ENCODE measurements at places on chromosomes 1 and 21.
A peak's percentile ranks its signal among the peaks of the same experiment; 100 is the strongest.

DNA sequence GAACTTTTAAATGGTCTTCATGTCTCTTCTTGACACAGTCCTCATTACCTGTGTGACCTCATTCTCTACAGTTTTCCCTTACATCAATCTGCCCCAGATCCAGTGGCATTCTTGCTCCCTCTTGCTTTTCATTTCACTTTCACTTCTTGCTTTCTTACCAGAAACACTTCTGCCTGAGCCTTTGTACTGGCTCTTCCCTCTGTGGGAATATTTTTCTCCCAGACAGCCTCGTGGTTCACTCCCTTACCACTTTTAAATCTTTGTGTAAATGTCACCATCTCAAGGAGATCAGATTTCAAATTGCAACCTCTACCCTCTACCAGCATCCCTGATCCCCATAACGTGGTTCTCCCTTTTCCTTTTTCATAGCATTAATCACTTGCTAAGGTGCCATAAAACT, 73.2 kb downstream of the DISC1 start:
- DNase-seq: no peak

DNA sequence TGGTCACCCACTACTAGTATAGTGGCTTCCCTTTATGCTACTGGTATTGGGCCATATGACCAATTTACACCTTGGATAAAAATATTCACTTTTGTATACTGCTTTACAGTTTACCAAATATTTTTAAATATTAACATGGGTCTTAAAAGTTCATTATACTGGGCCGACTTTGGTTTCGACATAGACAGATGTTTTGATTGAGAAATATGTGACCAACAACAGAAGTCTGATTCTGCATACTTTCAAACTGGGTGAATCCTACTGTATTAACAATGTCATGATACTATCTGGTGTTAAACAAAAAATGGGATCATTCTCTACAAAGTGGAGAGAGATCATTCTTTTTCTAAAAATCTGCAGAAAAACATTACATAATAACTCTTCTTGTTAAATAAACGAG, 134.8 kb downstream of the AKT3 start:
- DNase-seq: no peak

DNA sequence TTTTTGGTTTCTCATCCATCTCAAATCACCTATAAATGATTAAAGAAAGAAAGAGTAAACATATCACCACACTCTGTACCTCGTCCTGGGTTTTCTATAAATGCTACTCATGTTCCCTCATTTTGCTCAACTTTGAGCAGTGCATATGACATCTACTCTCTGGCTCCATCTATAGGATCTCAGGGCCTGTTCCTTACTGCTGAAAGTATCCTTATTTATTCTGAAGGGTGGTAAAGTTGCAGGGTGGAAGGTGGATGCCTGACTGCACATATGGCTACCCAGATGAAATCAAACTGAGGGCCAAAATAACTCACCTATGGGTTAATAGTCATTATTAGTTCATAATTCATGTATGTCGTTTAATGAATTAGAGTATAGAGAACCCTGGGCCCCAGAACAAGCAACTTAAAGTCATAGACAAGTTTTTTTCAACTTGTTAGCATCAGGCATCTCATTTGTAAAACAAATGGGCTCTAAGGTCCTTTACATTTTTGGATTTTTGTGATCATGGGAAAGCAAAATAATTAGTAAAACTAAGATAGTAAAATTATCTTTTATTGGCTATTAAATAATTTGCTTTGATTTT, 46.5 kb downstream of the NCF2 start:
- DNase-seq: peak; percentile 56

DNA sequence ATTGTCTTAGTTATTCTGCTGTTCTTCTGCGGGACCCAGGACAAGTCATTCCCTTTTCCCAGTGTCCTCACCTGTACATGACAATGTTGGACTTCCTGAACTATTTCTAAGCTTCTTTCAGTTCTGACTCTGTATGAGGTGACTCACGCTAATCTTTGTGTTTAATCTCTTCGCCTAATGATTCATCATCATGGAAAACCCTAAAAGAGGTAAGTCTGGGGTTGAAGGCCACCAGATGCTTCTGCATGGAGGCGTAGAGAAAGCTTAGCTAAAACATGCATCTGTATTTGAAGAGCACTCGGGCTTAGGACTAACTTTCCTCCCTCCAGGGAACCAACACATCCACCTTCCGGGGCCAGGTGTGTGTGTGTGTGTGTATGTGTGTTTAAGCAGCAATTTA, 7.4 kb downstream of the SPRR5 start:
- no peak for DNase-seq

- DNase-seq: no peak
Observed at GRCh38 chr1:222339376-222339947, 208.4 kb downstream of the HHIPL2 start.

- DNase-seq: peak; percentile 11
Observed at GRCh38 chr1:46174448-46175231, at the start of gene TSPAN1. TSPAN1 (plus strand) TSS chr1:46175087; CDS start chr1:46181108, 6,021 bp downstream.

GRCh38 chr1:234706931-234707330, 97.0 kb upstream of the IRF2BP2 start:
- no peak for DNase-seq

GRCh38 chr1:3602375-3602774, 8.9 kb downstream of the MEGF6 start:
- no peak for DNase-seq

- no peak for DNase-seq
Observed at GRCh38 chr1:231431665-231432415, 9.8 kb upstream of the EGLN1 start.

- no peak for DNase-seq
Observed at GRCh38 chr1:24944318-24944717, 14.2 kb upstream of the RUNX3 start.

DNA sequence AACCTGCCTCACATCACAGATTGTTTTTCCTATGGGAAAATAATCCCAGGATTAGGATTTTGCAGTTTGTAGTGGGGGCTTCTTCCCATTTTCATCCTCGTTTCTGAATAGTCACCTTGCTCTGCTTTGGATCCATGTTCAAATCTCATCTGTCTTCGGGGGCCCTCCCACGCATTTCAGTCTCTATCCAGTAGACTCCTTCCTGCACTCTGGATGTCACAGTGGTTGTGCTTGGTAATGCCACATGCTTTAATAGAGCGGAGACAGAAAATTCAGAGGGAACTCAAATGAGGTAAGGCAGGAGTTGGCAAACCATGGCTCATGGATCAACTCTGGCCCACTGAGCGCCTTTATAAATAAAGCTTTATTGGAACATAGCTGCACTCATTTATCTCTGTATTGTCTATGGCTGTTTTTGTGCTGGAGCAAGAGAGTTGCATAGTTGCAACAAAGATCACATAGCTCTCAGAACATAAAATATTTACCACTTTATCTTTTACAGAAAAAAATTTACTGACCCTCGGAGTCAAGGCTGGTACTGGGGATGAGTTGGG, 101.0 kb downstream of the SPATA46 start:
- no peak for DNase-seq

- DNase-seq: no peak
Observed at GRCh38 chr1:22876359-22877111, 96.1 kb downstream of the LACTBL1 start.

- DNase-seq: no peak
Observed at GRCh38 chr1:10449751-10450150, at the start of gene CORT. CORT (plus strand) TSS chr1:10450031; CDS start chr1:10450224, 193 bp downstream.

DNA sequence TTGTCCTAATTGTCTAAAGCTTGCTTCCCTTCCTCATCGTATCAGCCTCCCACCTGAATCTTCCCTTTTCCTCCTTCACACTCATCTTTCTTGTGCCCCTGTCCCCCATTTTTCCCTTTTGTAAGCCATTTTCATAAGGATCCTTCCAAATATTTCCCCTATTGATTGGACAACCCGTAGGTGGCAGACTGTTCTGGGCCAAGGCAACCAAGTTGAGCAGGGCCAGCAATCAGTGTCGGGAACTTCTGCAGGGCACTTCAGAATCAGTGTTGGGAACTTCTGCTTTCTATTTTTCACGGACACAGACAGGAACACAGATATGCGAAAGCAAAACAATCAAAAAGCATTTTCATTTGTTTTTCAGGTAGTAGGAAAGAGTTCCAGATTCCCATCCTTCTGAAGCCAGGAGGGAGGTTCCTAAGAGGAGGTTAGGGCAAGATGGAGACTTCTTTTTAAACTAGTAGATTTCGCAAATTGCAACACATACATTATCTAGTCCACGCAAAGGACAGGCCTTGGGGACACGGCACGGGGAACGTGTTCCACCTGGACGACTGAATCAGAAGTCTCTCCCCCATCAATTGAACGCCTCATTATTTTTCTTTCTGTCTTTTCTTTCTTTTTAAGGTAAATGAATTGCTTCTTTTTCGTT, 691 bp upstream of the MPZL1 start:
- DNase-seq: peak; percentile 59

DNA sequence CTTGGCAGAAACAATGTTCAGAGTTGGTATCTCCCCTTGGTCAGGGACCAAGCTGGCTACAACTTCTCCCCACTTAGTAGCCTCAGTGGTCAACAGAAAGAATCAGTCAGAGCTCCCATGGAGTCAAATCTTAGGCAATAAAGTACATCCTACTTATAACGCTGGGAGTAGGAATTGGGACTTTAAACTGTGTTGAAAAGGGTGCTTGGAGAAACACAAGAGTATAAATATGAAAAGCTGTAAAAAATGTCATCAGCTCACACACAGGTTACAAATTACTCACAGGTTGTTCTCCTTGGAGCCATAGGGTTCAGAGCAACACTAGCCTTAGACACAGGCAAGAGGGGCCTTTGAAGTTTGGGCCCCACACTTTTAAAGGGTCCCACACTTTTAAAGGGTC, 67.4 kb downstream of the WLS start:
- no peak for DNase-seq

DNA sequence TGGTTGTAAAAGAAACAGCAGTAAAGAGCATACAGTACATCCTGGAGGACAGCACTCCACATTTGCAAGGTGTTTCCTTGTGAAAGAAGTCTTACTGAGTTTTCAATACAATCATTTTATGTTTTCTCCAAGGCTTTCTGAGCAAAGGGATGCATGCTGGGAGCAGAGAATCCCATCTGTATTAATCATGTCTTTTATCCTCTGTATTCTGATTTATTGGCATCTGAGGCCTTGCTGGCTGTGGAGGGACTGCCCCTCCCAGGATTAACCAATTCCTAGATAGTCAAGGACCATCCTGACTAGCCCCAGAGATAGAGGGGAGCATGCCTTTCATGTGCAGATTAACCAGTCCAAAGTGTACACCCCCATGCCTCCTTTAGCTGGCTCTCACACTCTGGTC, 476.3 kb downstream of the SIPA1L2 start:
- DNase-seq: no peak

GRCh38 chr21:31450980-31451379, 106.9 kb upstream of the TIAM1 start:
- no peak for DNase-seq

DNA sequence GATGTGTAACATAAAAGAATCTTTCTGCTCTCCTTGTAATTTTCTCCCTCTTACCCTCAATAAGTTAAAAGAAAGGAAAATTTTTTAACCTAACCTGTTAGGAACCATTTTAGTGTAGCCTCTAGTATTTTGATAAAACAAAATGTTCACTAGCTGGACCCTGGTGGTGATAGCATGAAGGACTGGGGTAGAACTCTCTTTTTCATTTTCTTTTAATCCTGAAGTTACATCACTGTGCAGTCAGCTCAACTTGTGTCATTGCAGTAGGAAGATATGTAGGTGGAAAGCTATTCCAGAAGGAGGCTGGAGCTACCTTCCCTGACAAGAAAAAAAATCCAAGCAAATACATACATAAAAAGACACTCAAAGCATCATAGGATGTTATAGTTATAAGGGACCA, 39.3 kb downstream of the NFIA start:
- no peak for DNase-seq

- DNase-seq: no peak
Observed at GRCh38 chr1:91661121-91661520, 160.5 kb downstream of the CDC7 start.

GRCh38 chr21:41953831-41954653, at the start of gene C2CD2:
C2CD2 (minus strand) TSS chr21:41954018; CDS start chr21:41953648, 370 bp downstream.
- peak; percentile 34 for DNase-seq

DNA sequence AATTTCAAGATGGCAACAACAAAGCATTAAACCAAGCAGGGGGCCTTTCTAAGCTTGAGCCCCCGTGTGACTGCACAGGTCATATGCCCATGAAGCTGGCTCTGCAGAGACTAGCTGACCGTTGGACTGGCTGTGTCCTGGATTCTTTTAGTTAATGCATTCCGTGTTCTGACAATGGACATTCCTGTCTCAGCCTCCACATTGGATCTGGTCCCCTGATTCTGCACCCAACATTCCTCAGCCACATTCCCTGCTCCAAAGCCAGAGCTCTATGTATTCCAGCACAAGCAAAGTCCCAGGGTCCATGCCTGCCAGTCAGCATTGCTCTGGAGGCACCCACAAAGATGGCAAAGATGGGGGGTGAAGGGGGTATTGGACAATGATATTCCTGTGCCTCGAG, 5.1 kb upstream of the NAV1 start:
- DNase-seq: no peak

DNA sequence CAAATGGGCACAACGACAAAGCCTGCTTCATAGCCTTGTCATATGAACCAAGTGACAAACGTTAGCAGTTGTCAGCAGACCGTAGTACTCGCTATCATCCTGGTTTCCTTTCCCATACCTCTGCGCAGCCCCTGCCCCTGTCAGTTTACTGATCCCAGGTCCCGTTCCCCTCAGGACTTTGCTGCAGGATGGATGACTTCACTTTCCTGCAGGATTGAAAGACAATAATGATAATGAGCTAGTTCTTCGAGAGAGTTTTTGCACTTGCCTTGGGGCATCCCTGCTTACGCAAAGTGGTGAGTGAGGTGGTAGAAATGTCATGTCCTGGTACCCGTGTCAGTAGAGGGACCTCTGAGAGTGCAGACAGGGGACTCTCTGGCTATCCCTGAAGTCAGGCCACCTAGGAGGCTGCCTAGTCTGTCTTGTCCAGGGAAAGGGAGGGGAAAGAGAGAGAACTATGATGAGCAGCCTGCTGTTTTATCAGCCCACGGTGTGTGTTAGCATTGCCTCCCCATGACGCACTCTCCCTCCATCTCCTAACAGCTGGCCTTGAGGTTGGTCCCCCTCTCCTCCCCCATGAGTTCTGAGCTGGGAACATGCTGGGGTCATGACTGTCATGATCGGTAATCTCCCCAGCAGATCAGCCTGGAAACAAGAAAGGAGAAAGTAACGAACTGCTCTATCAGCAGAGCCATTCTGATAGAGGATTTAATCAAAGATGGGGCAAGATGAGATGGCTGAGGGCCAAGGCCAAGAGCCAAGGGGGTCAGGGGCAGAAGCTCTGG, 53.7 kb downstream of the ELK4 start:
- DNase-seq: no peak

DNA sequence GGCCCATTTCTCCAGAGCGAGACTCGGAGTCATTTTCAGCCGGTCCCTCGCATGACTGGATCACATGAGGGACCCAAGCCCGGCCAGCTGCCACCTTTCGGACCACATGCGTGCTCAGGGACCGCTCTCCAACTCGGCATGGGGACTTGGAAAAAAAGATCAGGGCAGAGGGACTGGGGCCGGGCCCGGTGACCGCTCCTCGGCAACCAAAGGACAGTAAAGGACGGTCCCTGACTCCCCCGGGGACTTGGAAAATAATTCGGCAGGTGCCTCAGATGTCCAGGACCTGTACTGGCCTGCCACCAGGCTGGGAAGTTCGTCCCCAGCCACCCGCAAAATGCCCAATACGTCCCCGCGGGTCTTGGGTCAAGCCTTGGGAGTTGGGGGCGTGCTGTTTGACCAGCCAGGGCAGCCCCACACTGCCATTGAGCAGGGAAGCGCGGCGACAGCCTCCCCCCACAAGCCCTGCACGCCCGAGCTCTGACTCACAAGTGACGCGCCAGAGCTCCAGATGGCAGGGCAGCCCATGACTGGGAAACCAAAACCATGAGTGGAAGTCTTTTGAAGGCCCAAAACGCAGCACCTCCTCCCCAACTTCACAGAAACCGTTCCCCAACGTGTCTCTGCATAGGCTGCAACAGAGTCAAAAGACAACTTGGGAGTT, 134.5 kb downstream of the LIPI start:
- DNase-seq: no peak

All from midbrain (tissue), 1 donor.